Stimulated activated CD4-positive, alpha-beta T cell treated with anti-CD3 and anti-CD28 coated beads, Interleukin-2, amount 100 ng/mL, for 48 hours (primary cell): ENCODE measurements at places on chromosomes 5 and 9.
A peak's percentile ranks its signal among the peaks of the same experiment; 100 is the strongest.

DNA sequence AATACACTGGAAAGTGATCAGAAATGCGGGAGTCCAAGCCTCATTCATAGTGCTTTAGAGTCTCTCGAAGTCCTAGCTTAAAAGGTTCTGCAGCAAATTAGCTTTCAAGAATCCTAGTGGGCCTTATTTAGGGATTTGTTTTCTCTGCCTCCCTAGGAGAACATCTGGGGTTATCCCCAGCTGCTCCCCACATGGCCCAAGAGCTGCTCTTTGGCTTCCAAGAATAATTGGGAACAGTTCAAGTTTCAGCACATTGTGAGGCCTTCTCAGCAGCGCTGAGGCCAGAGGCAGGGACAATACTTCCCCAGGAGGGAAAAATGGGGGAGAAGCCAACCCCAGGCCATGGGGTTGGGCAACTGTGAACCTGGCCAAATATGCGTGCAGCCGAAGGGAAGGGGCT is 108.7 kb downstream of the LIFR start:
- no peak for DNase-seq

GRCh38 chr9:3875361-3876132 is 349.7 kb upstream of the RFX3 start:
- DNase-seq: no peak

GRCh38 chr5:18944771-18945170 is 1043.2 kb downstream of the CDH18 start:
- no peak for DNase-seq

GRCh38 chr5:79577693-79578092 is 34.5 kb upstream of the TENT2 start:
- no peak for DNase-seq

DNA sequence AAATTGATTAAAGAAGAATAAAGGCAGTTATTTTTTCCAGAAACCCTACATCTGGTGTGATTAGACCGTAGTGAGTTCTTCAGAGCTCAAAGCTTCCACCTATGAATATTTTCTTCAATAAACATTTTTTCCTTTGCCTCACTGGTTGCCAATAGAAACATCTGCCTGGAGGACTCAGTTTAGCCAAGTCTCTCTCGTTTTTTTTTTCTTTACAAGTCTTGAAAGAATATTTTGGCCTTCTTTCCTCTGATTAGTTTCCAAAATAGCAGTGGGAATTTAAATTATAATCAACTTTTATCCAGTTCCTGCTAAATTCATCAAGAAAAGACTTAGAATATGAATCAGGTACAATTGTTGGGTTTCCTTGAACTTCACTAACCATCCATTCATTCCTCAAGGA is 897.5 kb downstream of the TLE1 start:
- DNase-seq: no peak

DNA sequence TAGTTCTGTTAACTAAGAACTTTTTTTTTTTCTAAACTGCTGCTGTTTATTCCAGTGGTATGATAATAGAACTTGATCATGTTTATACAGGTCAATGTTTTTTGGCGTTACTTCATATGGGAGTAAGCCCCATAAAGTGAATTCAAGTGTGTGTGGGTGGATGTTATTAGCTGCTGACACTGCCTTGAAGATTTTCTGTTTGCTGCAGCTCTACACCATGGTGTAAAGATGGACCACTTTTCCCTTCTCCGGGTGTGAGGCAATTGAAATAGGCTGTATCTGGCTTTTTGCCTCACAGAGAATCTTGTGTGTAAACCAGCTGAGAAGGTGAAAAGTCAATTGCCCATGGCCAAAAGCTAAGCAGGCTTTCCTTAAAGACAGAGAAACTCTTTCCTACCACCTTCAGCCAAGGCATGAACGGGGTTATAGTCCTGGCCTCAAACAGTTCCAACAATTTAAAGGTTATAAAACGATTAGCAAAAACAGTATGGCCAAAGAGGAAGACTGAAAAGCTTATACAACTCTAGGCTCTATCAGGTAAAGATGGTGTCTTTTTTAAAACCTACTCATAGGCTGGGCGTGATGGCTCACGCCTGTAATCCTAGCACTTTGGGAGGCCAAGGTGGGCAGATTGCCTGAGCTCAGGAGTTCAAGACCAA is 33.9 kb upstream of the ABCA1 start:
- no peak for DNase-seq

- DNase-seq: peak; percentile 13
These were observed 556 bp downstream of the MTREX start for GRCh38 chr5:55308254-55308836.

DNA sequence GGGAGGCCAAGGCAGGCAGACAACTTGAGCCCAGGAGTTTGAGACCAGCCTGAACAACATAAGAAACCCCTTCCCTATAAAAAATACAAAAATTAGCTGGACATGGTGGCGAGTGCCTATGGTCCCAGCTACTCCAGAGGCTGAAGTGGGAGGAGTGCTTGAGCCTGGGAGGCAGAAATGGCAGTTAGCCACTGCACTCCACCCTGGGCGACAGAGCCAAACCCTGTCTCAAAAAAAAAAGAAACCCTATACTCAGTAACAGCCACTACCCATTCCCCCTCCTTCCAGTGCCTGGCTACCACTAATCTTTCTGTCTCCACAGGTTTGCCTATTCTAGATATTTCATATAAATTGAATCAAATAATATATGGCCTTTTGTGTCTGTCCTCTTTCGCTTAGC is 14.3 kb upstream of the SIL1 start:
- no peak for DNase-seq

GRCh38 chr5:620586-621180 is 8.5 kb downstream of the CEP72 start:
- DNase-seq: no peak

- no peak for DNase-seq
These were observed 48.3 kb upstream of the DNAH5 start for GRCh38 chr5:13992795-13993194.
